ENCODE measurements at places on chromosomes 3 and 15. TPM values are rescaled to one million over a fixed set of nuclear protein-coding genes. Genes with fewer than 3 reads are reported as not detected.

SPTBN5 gene
- total RNA-seq = 0.38 TPM

ANKRD34C gene
- not detected for total RNA-seq

GOLGA8J gene
- 0.28 TPM for total RNA-seq

P2RY14 gene
- total RNA-seq = under 0.01 TPM

GOLGA8S gene
- not detected for total RNA-seq

ZNF80 gene
- total RNA-seq = not detected

GADL1 gene
- total RNA-seq = under 0.01 TPM

GRAMD2A gene
- total RNA-seq = 0.28 TPM

DUOXA2 gene
- total RNA-seq = not detected

STRIT1 gene
- not detected for total RNA-seq

ALDH1A3 gene
- 287 TPM for total RNA-seq

PARP16 gene
- total RNA-seq = 2.0 TPM

LSAMP gene
- 0.28 TPM for total RNA-seq

NAA80 gene
- 2.1 TPM for total RNA-seq

AGBL1 gene
- not detected for total RNA-seq

PFN2 gene
- total RNA-seq = 215 TPM

ITIH4 gene
- total RNA-seq = 2.3 TPM

TEX55 gene
- not detected for total RNA-seq

TMC3 gene
- 3.9 TPM for total RNA-seq

DZIP3 gene
- total RNA-seq = 10.0 TPM

TBL1XR1 gene
- 172 TPM for total RNA-seq

GRIP2 gene
- 1.1 TPM for total RNA-seq

CFAP44 gene
- total RNA-seq = 35.8 TPM

NBEAL2 gene
- 2.7 TPM for total RNA-seq

SLC9A9 gene
- total RNA-seq = 2.7 TPM

CHRFAM7A gene
- total RNA-seq = 0.19 TPM
